HS-27A (cell line): ENCODE measurements at places on chromosomes 13 and 19.
A peak's percentile ranks its signal among the peaks of the same experiment; 100 is the strongest.

DNA sequence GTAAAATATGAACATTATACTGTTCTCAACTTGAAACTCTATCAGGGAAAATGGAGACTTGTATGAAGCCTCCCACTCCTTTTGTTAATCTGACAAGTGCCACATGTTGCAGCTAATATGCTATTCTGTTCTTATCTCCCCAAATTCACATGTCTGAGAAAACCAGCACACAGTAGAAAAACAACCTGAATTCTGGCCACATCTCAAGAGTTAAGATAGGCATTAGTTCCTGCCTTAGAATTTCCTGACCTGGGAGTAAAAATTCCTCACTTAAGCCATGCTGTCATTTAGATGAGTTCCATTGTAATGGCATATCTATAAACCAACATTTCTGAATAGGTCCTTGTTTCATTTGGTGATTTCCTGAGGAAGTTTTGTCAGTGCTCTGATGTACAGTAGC is 1098.5 kb downstream of the EFNB2 start:
- DNase-seq: no peak

GRCh38 chr19:2507109-2507508 is 31.2 kb downstream of the GADD45B start:
- DNase-seq: no peak

DNA sequence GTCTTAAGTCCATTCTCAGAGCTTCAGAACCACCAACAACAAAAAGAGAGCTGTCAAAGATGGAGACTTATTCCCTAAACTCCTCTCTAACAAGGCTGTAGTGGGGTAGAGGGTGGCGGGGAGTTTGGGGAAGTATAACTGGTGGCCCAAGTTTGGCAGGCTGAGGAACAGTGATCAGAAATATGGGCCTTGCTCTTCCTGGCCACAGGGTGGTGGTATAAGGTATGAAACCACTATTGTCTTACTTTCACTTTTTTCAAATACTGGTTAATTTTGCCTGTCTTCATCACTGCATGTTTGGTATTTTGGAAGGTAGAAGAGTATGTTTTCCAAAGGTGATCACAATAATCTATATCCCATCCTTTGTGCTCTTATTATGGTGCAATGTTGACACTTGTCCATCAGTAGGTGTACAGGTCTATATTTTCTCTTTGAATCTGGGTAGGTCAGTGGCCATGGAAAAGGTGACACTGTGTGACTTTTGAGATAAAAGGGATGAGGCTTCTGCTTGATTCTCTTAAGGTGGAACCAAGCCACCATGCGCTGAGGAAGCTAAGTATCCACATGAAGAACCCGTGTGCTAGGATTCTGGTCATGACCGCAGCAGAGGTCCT is 23.2 kb upstream of the GPC5 start:
- DNase-seq: no peak

DNA sequence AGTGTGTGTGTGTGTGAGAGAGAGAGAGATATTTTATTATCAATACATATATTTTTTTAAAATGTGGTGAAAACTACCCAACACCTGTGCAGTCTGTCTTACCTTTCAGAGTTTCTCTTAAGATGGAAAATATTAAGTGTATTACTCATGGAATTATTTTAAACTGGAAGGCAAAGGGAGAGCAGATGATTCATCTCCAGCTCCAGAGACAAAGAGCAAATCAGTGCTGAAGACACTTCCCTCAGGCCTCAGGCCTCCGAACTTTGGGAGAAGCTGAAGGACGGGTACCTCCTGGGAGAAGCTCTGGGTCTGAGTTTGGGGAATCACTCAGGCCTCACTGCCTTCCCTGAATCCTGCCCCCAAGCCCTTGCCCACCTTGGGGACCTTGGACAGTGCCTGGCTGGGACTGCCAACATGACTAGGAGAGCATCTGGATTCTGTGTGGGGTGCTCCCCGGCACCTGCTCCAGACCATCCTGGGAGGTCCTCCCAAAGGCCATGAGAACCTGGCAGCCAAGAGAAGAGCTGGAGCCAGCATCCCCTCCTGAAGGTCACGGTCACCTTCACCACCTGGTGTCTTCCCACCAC is 170.4 kb upstream of the UBL3 start:
- no peak for DNase-seq

- DNase-seq: no peak
These were observed 41.6 kb downstream of the COL4A1 start for GRCh38 chr13:110265341-110265681.

DNA sequence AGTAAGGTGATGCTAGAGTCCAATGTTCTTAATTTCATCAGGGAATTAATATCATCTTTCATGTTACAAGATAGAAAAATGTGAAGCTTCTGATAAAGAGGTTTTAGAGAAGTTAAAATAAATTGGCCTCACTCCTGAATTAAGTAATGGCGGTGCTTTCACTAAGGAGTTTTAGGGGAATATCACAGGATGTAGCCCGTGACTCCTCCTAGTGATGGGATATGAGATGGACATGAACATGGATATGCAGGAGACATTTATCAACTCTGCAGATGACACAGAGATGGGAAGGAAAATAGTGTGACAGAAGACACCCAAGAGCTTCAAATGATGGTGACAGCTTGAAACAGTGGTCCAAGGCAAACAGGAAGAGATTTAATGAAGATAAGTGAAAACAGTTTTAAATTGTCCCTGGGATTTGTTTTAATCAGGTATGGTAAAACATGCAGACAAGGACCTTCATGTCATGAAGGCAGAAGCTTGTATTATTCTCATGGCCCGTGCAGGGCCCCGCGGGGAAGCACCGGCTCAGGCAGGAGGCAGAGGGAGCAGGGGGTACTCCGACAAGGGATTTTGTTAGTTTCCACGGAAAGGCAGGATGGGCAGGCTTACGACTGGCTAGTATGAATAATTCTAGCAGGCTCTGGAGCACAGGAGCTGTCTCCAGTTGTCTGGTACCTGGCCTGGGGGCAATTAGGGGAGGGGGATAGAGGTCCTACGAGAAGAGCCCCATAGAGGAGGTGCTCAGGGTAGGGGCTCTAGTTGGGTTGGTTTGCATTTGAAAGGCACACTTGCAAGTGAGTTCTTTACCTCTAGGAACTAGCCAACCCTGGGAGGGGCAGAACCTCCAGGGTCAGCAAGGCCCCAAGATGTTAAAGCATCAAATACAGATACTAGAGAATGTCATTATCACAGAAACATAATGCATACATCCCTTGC is 38.7 kb upstream of the FARP1 start:
- no peak for DNase-seq

DNA sequence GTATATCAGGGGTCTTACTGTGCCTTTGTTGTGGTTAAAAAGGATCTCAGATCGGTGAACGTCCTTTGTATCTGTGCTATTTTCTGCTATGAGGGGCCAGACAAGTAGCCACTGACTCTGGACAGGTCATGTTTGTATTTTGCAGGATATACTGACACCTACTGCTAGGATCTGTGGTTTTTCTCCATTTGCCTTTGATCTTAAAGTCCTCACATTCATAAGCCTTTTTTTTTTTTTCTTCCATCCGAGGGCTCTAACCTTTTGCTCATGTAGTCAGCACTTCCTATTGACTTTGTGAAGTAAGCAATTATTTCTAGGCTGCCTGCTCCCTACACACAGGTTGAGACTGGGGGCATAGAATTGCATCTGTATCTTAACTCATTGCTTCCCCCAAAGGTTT is 106.2 kb downstream of the SLITRK5 start:
- no peak for DNase-seq

DNA sequence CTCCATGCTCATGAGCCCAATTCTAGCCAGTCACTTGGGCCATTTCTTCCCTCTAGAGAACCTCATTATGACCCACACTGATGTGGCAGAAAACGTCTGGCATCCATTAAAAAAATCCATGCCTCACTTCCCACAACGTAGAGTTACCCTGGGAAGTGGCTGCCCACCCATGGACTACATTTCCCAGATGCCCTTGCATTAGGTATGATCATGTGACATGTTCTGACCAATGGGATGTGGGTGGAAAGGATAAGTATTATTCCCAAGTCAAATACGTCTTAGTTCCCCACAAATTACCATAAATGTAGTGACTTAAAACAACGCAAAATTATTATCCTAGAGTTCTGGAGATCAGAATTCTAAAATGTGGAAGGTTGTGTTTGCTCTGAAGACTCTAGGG is 47.9 kb upstream of the ZNRF4 start:
- DNase-seq: peak; percentile 8

- no peak for DNase-seq
These were observed 16.9 kb downstream of the TFDP1 start for GRCh38 chr13:113601166-113602070.

- no peak for DNase-seq
These were observed 283.1 kb downstream of the TDRD3 start for GRCh38 chr13:60679928-60680694.

- no peak for DNase-seq
These were observed 20.0 kb upstream of the ZSCAN18 start for GRCh38 chr19:58117841-58118575.

DNA sequence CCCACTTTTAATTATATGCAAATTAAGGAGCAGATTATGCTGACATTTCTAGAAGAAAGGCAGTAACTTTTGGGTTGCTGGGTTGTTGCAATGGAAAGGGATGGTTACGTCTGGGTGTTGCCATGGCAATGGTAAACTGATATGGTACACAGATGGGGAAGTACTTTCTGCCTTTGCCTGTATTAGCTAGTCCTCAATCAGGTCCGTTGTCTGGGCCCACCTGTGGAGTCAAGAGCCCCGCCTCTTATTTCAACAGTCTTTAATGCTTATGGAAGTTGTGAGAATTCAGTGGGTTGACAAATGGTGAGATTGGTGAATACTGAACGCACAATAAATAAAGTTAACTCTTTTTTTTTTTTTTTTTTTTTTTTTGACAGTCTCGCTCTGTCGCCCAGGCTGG is 30.6 kb upstream of the DPP9 start:
- no peak for DNase-seq

- no peak for DNase-seq
These were observed 215.3 kb downstream of the PCCA start for GRCh38 chr13:100304229-100304628.

DNA sequence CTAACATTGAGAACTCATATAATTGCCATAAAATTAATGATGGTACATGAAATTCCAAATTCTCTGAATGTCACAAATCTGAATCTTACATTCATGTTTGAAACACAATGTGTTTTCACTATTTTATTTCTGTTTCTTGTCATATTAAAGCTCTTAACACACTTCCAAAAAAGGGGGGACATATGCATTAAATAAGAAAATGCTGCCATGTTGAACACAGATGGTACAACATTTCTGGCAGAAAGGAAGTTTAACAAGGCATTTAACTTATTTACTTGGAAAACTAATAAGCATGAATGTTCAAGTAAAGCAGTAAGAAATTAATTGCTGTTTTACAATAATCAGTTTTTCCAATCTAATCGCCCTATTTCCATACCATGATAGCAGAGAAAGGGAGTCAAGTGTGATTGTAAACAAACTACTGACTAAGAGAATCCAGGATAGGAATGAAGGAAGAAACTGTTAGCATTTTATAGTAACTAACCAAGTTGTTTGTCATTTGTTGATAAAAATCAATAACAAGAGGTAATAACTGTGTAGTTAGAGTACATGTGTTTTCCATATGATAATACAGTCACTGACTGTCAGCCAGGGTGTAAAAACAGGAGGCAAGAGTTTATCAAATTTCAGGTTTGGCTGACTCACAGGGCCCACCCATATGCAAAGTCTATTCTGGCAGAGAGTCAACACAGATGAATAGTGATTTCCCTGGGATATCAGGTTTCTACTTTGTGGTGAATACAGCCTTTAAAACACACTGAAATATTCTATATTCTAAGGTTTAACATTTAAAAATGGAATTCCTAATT is 5.7 kb upstream of the FOXO1 start:
- peak; percentile 55 for DNase-seq

DNA sequence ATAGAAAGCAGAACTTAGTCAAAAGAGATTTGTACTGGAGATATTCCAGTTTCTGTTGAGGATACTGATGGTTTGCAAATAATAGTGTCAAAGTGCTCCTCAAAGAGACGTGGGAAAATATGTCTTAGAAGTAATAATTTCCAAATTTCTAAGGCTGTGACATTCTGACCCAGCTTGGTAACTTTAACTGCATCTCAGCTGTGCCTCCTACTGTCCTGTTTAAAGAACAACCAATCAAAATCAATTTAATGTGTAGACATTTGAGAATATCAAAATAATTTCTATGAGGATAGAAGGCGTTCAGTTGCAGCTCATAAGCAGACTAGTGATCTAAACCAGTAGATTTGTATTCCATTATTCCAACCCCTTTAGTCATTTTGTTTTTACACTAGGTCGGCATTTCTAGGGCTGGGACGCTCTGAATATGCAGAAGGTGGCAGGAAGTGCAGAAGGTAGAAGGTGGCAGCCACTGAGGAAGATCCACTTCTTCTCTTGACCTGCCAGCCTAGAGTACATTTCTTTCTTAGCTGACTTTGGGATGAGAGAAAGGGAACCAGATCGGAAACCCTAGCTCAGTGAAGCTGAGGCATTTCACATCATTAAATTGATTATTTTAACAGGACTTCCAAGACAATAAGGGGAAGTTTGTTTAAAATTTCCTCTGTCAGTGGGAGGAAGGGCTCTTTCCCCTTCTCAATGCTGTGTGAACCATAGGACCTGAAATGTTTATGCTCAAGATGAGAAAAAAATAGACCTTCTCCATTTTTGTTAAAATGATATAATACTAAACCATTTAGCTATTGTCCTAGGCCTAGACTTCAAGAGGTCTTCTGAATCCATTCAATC is 67.5 kb downstream of the COL4A1 start:
- DNase-seq: no peak

GRCh38 chr13:37944869-37945442 is 75.4 kb upstream of the TRPC4 start:
- DNase-seq: no peak

- no peak for DNase-seq
These were observed 309.3 kb downstream of the DCT start for GRCh38 chr13:94170145-94170571.

DNA sequence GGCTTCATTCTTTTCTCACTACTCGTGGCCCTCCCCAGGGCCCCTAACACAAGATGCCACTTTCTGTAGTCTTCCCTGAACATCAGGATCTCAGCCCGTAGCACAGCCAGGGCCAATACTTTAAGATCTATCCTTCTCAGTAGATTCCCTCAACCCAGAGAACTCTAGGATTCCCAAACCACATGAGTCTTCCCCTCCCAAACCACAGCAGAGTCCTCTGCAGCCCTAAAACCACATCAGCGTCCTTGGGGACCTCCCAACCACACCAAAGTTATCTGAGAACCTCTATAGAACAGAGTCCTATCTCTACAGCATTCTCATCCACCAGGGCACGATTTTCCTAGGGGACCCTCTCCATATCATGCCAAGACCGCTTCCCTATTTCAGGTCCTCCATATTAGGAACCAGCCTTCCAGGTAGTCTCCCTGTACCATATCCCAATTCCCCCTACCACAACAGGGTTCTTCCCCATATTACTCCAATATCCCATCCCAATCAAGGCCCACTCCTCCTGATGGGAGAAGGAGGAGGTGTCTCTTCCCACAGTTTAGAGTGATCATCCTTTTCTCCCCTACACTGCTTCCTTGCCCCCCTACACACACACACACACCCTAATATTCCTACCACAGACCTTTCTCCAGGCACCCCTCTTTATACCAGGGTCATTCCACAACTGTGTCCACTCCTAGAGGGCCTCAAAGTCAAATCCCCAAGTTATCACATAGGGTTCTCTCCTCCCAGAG is 1.4 kb downstream of the DYRK1B start:
- no peak for DNase-seq

- DNase-seq: no peak
These were observed 583.6 kb downstream of the OLFM4 start for GRCh38 chr13:53612200-53612599.

- DNase-seq: no peak
These were observed 3.6 kb upstream of the LIN7B start for GRCh38 chr19:49110567-49110966.
